ENCODE measurements at places on chromosomes 1 and 21. TPM values are rescaled to one million over a fixed set of nuclear protein-coding genes. Genes with fewer than 3 reads are reported as not detected.

Gene ZMPSTE24
- total RNA-seq, result 36.4 TPM

Gene UBASH3A
- total RNA-seq, result 0.52 TPM

Gene BEND5
- 17.2 TPM for total RNA-seq

Gene SERTAD4
- total RNA-seq, result 0.23 TPM

Gene DMRTA2
- total RNA-seq, result not detected

Gene GPR37L1
- total RNA-seq, result 0.14 TPM

Gene C1QTNF12
- total RNA-seq, result 0.28 TPM

Gene LRRC41
- 75.1 TPM for total RNA-seq

Gene KCNE2
- total RNA-seq, result 0.32 TPM

Gene ADGRB2
- 3.4 TPM for total RNA-seq

Gene HAPLN2
- total RNA-seq, result not detected

Gene DYRK1A
- 73.5 TPM for total RNA-seq

Gene NCAM2
- 29.8 TPM for total RNA-seq

Gene SHISAL2A
- 0.40 TPM for total RNA-seq

Gene FNDC10
- 73.6 TPM for total RNA-seq

Gene SCAMP3
- total RNA-seq, result 51.0 TPM

Gene SHISA4
- total RNA-seq, result 105 TPM

Gene NBPF4
- total RNA-seq, result not detected

Gene HES4
- 9.5 TPM for total RNA-seq

Gene DDAH1
- 34.9 TPM for total RNA-seq

Gene NR1I3
- not detected for total RNA-seq

Gene DNALI1
- total RNA-seq, result 11.7 TPM

Gene AKT3
- 82.3 TPM for total RNA-seq

Gene GPR161
- 1.9 TPM for total RNA-seq

Gene TMEM82
- not detected for total RNA-seq

Gene LRRC7
- under 0.01 TPM for total RNA-seq

Gene RGS13
- total RNA-seq, result 0.06 TPM

Gene FCRL6
- 0.11 TPM for total RNA-seq

Gene TNFRSF1B
- 44.1 TPM for total RNA-seq

Gene PTPRC
- 3.5 TPM for total RNA-seq

Gene SPRR2B
- total RNA-seq, result not detected

Gene SPRR1B
- total RNA-seq, result not detected

Gene ANKRD45
- total RNA-seq, result not detected

Gene LHX8
- not detected for total RNA-seq

Gene C1orf159
- 14.2 TPM for total RNA-seq

Gene LINGO4
- total RNA-seq, result 0.30 TPM

Gene C4BPA
- total RNA-seq, result 0.57 TPM

Gene DYNLT5
- 0.50 TPM for total RNA-seq

Gene INSRR
- 0.28 TPM for total RNA-seq

Gene S100A3
- not detected for total RNA-seq

Gene WNT3A
- total RNA-seq, result not detected

Gene VWA5B1
- not detected for total RNA-seq

Gene ASAP3
- 67.8 TPM for total RNA-seq

Gene NPL
- total RNA-seq, result 9.5 TPM

Gene WDR64
- not detected for total RNA-seq

Gene OLIG2
- total RNA-seq, result not detected

Gene TMEM200B
- 7.0 TPM for total RNA-seq

Gene BSND
- total RNA-seq, result not detected

Gene ZBTB8A
- total RNA-seq, result 3.6 TPM

Gene ANGPTL3
- not detected for total RNA-seq

Gene RNF207
- 13.2 TPM for total RNA-seq

Gene S100A7A
- not detected for total RNA-seq

Gene LDLRAD1
- total RNA-seq, result 1.8 TPM

Gene FCAMR
- total RNA-seq, result not detected

Gene LCE1D
- not detected for total RNA-seq

Gene C1orf94
- not detected for total RNA-seq

Data from adrenal gland (tissue), 19 donors.